ENCODE measurements at places on chromosomes 4 and X.

- DNase-seq = no peak
Measured at GRCh38 chrX:149198980-149199732, 305.9 kb downstream of the IDS start.

- no peak for DNase-seq
Measured at GRCh38 chrX:48492293-48492910, 16.4 kb upstream of the PORCN start.

GRCh38 chr4:150264595-150265161 is 186.4 kb downstream of the DCLK2 start:
- DNase-seq = no peak

DNA sequence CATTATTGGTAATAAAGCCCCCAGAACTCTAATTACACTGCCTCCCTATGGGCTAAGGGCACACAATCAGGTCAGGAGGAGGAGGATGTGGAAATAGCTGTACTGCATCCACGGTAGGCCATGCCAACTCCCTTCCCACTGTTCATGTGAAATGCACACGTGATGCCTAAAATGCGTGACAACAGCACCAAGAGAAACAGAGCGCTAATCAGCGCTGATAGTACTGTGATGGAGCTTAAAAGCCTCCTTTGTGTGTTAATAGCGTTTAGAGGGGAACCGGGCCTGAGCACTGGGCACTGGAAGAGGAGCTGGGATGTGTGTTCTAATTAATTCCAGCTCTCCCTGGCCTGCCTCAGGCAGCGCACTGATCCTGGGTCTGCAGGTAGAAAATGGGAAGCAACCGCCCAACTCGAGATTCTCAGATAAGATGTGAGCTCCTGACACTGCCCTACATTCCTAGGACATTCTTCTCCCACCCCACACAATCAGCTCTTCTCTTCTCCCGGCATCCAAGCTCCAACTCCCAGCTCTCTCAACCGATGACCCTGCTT is 12.9 kb downstream of the DCTD start:
- DNase-seq = no peak

- DNase-seq = no peak
Measured at GRCh38 chr4:113003841-113004240, 45.6 kb upstream of the ANK2 start.

DNA sequence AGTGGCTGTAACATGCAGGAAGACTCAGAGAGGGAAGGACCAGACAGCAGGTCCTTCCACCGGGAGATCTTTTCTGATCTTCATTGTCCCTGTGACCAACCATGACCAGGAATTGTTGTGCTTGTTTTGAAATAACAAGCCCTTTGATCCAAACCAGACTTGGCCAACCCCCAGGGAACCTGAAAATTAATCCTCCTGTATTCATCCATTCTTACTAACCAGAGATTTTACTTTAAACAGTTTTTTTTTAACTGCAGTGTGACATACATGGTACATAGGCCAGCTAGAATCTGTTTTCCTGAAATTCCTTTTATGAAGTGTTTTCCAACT is 4.0 kb downstream of the WFS1 start:
- no peak for DNase-seq

GRCh38 chr4:7217474-7218321 is 25.4 kb downstream of the SORCS2 start:
- DNase-seq = no peak

DNA sequence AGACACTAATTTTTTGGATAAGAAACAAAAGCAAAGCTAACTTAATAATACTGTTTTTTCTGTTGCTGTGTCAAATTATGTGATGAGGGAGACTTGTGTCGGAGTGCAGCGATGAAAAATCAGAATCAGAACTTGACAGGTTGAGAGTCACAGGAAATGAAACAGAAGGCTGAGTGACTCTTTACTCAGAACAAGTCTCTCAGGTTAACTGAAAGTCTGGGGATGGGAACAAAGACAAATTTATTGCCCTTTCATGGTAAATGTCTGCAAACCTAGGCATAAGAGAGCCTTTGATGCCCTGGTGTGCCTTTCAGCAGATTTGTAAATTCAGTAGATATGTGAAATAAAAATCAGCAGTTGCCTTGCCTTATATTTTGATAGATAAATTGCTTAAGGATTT is 96.0 kb downstream of the ADGRL3 start:
- peak; percentile 11 for DNase-seq

- DNase-seq = peak; percentile 26
Measured at GRCh38 chr4:140174543-140174942, 20.6 kb upstream of the MAML3 start.

GRCh38 chrX:24014388-24015018 is 12.5 kb downstream of the KLHL15 start:
- no peak for DNase-seq

DNA sequence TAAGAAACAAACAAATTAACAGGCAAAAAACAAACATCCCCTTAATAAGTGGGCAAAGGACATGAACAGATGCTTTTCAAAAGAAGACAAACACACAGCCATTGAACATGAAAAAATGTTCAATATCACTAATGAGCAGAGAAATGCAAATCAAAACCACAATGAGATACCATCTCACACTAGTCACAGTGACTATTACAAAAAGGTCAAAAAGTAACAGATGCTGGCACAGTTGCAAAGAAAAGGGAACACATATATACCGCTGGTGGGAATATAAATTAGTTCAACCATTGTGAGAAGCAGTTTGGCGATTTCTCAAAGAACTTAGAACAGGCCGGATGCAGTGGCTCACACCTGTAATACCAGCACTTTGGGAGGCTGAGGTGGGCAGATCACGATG is 146.1 kb upstream of the NEIL3 start:
- no peak for DNase-seq

GRCh38 chr4:151940926-151941617 is 180.3 kb upstream of the GATB start:
- no peak for DNase-seq

DNA sequence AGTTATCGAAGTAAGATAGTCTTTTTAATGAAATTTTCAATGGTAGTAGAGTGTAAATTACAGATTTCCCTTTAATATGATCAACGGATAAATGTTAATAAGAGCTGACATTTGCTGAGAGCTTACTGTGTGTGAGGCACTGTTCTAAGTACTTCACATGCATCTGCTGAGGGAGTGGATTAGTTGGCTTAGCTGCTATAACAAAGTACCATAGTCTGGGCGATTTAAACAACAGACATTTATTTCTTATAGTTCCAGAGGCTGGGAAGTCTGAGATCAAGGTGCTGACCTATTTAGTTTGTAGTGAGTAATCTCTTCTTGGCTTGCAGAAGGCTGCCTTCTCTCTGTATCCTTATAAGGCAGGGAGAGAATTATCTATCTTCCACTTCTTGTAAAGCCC is 174.3 kb downstream of the CEP135 start:
- no peak for DNase-seq

DNA sequence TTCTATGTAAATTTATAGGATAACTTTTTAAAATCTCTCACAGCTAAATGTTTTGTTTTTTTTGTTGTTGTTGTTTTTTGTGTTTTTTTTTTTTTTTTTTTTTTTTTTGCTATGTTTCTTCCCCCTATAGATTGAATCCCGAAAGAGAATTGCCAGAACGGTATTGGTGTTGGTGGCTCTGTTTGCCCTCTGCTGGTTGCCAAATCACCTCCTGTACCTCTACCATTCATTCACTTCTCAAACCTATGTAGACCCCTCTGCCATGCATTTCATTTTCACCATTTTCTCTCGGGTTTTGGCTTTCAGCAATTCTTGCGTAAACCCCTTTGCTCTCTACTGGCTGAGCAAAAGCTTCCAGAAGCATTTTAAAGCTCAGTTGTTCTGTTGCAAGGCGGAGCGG is 4.1 kb downstream of the BRS3 start:
- DNase-seq = no peak

- no peak for DNase-seq
Measured at GRCh38 chrX:119105826-119106225, 21.8 kb downstream of the KIAA1210 start.

DNA sequence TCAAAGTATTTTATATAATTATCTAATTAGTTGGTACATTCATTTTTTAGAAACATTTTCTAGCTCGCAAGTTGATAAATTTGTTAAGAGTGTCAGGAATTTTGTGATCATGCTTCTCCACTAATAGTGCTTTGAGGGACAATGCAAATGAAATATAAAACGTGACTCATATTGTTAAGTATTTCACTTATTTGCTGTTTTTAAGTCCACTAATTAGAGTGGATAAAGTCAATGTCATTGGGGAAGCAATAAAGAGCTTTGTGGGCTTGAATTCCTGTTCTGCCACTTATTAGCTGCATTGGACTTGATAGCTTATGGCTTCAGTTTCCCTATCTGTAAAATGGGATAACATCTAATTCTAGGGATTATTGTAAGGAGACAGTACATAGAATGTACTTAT is 26.5 kb upstream of the ANAPC4 start:
- DNase-seq = no peak

GRCh38 chr4:95522682-95523530 is 25.9 kb downstream of the UNC5C start:
- no peak for DNase-seq

GRCh38 chr4:47642191-47642830 is 157.2 kb downstream of the ATP10D start:
- no peak for DNase-seq

GRCh38 chr4:18134111-18134510 is 112.6 kb upstream of the LCORL start:
- no peak for DNase-seq

- no peak for DNase-seq
Measured at GRCh38 chrX:49862093-49862492, 17.2 kb upstream of the USP27X start.

DNA sequence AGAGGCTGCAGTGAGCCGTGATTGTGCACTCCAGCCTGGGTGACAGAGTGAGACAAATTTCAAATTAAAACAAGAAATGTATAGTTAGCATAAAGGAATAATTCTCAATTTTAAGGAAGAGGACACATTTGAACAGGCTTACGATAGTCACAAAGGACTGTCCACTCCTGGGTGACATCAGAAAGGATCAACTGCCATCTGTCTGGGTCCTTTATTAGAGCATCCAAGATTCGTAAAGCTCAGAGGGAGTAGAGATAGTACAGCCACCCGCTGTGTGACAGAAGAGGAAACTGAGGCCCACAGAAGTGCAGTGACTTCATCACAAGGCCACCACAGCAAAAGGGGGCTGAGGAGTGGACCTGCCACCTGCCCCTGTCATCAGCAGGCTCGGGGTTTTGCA is 149.3 kb upstream of the RBPJ start:
- DNase-seq = no peak

GRCh38 chr4:118969359-118969758 is 80.7 kb downstream of the SYNPO2 start:
- no peak for DNase-seq

DNA sequence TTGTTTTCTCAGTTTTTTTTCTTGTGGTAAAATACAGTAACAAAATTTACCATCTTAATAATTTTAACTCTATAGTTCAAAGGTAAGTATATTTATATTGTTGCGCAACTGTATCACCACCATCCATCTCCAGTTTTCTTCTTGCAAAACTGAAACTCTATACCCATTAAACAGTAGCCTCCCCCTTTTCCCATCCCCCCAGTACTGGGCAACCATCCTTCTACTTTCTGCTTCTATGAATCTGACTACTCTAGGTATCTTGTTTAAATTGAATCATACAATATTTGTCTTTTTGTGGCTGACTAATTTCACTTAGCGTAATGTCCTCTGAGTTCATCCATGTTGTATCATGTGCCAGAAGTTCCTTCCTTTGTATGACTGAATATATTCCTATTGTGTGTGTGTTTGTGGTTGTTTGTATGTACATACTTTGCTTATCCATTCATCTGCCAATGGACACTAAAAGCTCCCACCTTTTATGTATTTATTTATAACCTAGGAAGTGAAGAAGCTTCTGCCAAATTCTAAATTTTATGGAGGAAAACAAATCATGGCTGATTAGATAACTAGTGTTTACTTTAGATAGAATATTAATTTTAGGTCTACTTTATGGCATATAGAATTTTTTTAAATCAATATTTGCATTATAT is 10.0 kb downstream of the ABHD18 start:
- DNase-seq = no peak

DNA sequence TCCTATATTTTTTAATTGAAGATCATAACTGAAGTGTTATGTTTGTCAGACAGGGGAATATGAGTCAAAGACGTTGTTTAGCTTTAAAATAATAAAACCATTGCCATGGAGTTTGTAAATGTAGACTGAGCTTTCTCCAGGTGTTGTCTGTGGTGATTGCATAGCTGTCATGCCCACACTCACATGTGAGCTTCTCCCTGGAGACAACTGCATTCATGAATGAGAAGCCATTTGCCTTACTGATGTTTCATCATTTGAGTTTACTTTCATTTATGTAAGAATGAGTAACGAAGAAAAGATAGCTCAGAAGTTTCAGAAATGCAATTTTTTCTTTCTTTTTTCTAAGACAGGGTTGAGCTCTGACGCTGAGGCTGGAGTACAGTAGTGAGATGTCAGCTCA is 339.1 kb downstream of the GALNTL6 start:
- DNase-seq = no peak

- DNase-seq = no peak
Measured at GRCh38 chrX:31223817-31224216, 152.0 kb upstream of the FTHL17 start.

DNA sequence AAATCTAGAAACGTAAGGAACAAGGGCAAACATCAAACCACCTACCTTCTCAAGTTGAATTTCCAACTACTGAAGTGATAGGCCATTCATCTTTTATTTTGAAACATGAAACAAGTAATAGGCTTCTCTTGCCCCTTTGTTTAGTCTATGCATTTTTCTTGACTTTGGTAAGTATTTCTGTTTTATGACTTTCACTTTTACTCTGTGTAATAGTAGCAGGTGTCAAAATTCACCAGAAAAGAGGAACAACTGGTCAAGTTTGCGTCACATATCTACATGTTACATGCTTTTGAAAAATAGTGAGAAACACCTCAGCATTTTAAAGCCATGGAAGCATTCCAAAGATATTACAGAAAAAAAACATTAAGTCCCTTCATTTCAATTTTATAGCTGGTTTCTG is 157.1 kb upstream of the FTHL17 start:
- no peak for DNase-seq

- no peak for DNase-seq
Measured at GRCh38 chrX:19761554-19762295, 125.7 kb downstream of the SH3KBP1 start.

GRCh38 chr4:14184767-14185166 is 557.2 kb upstream of the BOD1L1 start:
- no peak for DNase-seq

GRCh38 chr4:139243448-139244365 is 36.3 kb downstream of the MGARP start:
- peak; percentile 56 for DNase-seq

DNA sequence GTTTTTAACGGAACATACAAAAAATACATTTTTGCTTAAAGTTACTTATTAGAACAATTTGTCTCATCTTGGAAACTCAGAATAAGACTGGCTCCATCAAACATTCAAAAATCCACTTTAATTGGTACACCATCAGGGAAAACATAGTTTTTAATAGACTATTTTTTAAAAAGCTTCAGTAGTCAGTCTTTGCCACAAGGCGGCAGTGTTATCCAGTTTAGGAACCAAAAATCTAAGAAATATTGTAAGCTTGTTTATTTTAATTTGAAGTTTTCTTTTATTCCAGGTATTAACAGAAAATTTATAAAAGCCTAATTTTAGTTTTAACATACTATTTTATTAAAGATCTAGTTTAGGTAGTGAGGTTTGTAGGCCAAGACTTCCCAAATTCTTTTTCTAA is 107.7 kb downstream of the APOOL start:
- peak; percentile 46 for DNase-seq
